ENCODE measurements at places on chromosomes 5 and 9. TPM values are rescaled to one million over a fixed set of nuclear protein-coding genes. Genes with fewer than 3 reads are reported as not detected.

Gene CDKN2B
- 36.9 TPM for total RNA-seq

Gene RGS7BP
- total RNA-seq: not detected

Gene SHLD3
- 3.9 TPM for total RNA-seq

Gene PKD2L2
- under 0.01 TPM for total RNA-seq

Gene TOR4A
- 36.1 TPM for total RNA-seq

Gene CATSPER3
- not detected for total RNA-seq

Gene FCN1
- total RNA-seq: not detected

Gene FOXI1
- not detected for total RNA-seq

Gene ABO
- under 0.01 TPM for total RNA-seq

Gene SVEP1
- total RNA-seq: 1.2 TPM

Gene PHF24
- 0.48 TPM for total RNA-seq

Gene LCN12
- total RNA-seq: not detected

Gene CDH9
- not detected for total RNA-seq

Gene WNT8A
- total RNA-seq: not detected

Gene NR5A1
- total RNA-seq: 0.21 TPM

Gene GNG10
- total RNA-seq: 52.4 TPM

Gene PRLR
- under 0.01 TPM for total RNA-seq

All from tracheal epithelial cell (primary cell).